ENCODE measurements at places on chromosomes 13 and 19.
A peak's percentile ranks its signal among the peaks of the same experiment; 100 is the strongest.

DNA sequence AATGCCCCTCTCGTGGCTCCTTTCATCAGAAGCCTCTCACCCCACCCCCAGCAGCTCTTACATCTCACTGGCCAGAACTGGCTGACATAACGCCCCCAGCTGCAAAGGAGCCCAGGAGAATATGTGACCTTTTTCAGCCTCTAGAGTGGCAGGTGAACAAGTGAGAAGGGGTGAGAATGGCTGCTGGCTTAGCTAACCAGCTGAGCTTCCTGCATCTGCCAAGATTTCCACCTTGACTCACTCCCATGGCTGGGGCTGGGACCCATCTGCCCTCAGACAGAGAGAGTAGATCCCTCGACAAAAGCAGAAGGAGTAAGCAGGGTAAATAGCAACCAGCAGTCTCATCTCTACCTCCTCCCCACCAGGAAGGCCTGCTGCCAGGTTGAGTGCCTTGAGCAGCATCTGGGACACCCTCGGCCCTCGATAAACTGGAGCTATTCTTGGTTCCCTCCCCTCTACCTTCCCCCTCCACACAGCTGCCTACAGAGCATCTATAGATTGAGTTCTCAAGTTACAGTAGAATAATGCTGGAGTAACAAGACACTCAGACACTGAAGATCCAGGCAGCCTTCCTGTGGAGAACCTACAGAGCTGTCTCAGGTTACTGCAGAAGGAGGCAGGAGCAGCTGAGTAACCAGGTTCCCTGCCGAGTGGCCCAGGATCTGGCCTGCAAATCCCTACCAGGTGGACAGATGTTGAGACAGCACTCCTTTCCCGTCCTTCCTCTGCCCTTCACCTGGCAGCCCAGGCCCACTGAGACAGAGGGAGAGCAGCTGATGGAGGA, 15.5 kb downstream of the KASH5 start:
- DNase-seq = no peak

DNA sequence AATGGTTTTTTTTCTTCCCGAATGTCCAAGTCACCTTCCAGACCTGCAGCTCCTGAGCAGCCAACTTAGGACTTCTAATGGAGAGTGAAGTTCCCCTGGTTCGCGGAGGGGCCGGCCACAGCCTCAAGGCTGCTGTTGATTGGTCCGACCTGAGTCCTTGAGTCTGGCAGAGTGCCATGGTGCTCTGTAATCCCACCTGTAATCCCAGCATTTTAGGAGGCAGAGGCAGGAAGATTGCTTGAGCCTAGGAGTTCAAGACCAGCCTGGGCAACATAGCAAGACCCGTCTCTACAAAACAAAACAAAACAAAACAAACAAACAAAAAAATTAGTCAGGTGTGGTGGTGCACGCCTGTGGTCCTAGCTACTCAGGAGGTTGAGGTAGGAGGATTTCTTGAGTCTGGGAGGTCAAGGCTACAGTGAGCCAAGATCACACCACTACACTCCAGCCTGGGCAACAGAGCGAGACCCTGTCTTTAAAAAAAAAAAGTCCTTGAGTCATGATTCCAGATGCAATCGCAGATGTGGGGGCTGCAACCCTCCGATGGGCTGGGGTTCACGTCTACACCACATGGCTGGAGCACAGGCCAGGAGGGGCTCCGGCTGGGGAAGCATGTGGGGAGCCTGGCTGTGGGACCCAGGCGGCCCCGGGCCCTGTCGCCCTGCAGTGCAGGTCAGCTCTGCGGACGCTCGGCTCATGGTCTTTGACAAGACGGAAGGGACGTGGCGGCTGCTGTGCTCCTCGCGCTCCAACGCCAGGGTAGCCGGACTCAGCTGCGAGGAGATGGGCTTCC, 17.7 kb downstream of the HPN start:
- DNase-seq = no peak

GRCh38 chr19:31049431-31049830, 299.8 kb downstream of the TSHZ3 start:
- DNase-seq = no peak

- no peak for DNase-seq
These were observed 140.0 kb downstream of the MYO16 start for GRCh38 chr13:108769213-108770070.

DNA sequence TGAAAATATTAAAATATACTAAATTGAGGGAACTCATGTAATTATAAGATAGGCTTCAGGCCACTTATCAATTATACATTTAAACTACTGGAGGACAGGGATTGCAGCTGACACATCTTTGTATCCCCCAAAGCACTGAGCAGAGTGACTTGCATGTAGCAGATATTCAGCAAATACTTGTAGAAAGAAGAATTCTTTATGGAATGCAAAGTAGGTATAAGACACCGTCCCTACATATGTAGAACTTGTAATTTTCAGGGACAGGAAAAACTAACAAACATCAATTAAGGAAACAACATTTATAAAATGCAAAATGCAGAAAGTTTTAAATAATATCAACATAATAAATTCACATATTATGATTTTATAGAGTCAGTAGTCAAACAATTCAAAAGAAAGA, 719.2 kb downstream of the OLFM4 start:
- DNase-seq = no peak

DNA sequence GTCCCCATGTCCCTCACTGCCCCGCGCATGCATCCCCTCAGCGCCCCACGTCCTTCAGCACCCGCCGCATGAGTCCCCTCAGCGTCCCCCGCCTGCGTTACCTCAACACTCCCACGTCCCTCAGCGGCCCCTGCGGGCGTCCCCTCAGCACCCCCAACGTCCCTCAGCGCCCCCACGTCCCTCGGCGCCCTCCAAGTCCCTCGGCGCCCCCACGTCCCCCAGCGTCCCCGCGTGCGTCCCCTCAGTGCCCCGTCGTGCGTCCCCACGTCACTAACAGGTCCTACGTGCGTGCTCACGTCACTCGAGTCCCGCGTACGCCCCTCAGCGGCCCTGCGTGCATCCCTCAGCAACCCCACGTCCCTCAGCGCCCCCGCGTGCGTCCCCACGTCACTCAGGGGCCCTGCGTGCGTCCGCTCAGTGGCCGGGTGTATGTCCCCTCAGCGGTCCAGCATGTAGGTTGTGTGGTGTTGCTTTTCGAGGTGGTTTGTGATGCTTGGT, 19.5 kb upstream of the GAS6 start:
- DNase-seq = no peak

DNA sequence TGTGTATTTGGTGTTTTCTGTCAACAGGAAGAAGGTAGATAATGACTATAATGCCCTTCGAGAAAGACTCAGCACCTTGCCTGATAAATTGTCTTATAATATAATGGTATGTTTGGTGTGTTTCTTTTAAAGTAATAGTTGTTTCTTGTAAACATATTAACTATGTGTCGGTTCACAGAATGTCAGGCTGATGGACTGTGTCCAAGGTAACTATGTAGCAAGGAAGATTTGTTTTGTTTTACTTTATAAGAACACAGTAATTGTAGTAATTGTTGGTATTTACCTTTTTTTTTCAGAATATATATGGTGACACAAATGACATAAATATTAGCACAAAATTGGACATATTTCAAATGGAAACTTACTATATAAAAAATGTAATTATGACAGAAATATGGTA, 43.2 kb downstream of the URI1 start:
- no peak for DNase-seq

DNA sequence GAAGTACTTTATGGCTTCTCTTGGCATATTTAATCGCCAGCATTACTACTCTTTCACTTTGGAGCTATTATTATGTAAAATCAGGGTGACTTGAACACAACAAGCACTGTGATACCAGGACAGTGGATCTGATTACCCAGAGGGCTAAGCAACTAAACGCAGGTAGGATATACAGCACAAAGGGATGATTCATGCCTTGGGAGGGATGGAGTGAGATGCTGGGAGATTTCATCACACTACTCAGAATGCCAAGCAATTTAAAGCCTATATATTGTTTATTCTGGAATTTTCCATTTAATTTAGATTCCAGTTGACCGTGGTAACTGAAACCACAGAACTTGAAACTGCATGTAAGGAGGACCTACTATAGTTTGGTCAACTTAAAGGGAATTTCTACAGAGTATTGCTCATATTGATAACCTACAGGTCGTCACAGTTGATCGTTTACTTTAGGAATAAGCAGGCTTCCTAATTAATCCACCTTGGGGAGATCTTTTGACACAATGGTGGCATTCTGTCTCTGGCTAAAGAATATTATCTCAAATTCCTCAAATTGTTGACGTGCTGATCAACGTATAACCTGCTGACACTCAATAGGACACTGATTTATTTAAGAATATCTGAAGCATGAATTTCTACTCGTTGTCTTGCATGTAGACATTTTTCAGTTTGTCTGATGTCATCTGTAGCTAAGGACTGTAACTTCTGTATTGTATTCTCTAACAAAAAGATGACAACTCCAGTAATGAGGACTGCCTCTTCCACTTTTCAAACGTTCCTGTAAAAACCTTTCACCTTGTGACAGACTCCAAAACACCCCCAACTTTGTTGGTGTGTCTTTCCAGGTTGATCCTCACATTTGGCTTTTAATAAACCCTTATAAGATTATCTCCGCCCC, 254.2 kb downstream of the GPC5 start:
- DNase-seq = no peak

GRCh38 chr19:3189702-3190469, 4.2 kb downstream of the NCLN start:
- no peak for DNase-seq

DNA sequence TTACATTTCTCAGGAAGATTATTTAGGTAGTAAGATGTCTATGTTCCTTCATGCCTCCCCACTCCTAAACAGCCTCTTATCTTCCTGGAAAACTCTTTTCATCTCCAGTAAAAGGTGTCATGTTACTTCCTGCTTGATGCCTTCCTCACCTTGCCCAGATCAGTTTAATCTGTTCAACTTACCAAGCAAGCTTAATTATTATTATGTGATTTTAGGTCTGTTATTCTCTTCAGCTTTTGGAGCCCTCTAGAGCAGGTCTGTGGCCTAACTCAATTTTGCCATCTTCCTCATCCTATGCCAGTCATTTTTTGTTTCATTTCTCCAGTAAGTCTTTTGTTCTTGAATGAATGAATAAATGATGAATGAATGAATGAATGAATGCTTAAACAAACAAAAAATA, 528.4 kb downstream of the DCT start:
- DNase-seq = no peak

DNA sequence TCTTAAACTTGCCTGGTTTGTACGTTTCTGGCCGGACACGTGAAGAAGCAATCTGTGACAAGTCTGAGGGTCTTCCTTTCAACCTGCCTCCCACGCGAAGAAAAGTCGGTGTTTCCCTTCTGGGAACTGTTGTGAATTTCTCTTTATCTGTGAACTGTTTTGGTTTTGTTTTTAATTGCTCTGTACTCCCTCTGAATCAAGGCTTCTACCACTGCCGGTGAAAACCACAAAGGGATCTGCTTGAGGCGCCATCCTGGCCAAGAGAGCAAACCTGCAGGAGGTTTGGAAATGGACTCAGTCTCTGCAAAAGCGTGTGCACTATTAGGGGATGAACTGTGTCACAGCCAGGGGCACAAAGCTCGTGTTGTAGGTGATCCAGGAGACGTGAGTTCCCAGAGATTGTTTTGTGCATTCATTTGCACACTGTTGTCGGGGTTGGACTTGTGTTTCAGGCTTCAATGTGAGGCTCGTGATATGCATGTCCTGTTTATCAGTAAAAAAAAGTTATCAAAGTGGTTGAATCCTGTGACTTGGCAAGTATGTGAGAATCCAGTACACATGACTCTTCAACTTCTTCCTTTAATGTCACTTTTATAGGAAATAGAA, 9.7 kb downstream of the SIGLEC8 start:
- no peak for DNase-seq

DNA sequence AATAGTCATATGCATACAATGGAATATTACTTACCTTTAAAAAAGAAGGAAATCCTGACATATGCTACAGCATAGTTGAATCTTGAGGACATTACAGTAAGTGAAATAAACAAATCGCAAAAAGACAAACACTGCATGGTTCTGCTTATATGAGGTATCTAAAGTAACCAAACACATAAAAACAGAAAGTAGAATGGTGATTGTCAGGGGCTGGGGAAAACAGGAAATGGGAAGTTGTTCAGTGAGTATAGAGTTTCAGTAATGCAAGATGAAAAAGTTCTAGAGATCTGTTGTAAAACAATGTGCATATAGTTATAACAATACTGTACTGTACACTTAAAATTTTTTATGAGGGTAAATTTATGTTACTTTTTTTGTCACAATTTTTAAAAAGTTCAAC, 219.4 kb downstream of the KLF5 start:
- no peak for DNase-seq

GRCh38 chr19:39397360-39398296, 6.5 kb downstream of the MED29 start:
- DNase-seq = peak; percentile 61

GRCh38 chr13:43154156-43154651, 130.8 kb downstream of the DNAJC15 start:
- DNase-seq = peak; percentile 41

- no peak for DNase-seq
These were observed 410.2 kb downstream of the TBC1D4 start for GRCh38 chr13:75071796-75072195.

- DNase-seq = no peak
These were observed 7.1 kb upstream of the ICAM3 start for GRCh38 chr19:10346509-10346908.

GRCh38 chr13:49967456-49967855, 29.4 kb upstream of the TRIM13 start:
- DNase-seq = no peak

GRCh38 chr13:94674609-94675348, 37.6 kb downstream of the SOX21 start:
- peak; percentile 67 for DNase-seq

- no peak for DNase-seq
These were observed 86.6 kb upstream of the POSTN start for GRCh38 chr13:37685206-37685605.

GRCh38 chr13:57946361-57946760, 314.8 kb downstream of the PCDH17 start:
- no peak for DNase-seq

GRCh38 chr19:42423462-42424344, 3.5 kb downstream of the LIPE start:
- DNase-seq = peak; percentile 90

DNA sequence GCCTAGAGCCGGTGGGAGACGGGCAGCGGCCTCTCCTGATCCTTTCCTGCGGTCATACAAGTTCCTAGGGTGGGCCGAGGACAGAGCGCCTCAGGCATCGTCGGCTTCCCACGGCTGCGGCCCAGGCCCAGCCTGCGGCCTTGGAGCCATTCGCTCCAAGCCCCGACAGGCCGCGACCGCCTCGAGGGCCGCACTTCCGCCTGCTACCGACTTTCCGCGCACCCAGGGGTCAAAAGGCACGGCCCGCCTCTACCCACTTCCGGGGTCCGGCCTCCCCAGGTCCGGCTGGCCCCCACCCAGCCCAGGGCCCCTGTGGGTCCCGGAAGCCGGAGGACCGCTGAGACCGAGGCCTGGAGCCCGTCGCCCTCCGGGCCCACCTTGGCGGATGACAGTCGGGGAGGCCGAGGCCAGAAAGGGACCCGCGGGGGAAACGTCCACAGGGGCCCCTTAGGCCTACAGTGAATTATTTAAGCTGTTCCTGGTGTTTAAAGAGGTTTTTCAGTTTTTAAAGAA, 16.2 kb downstream of the ZIC2 start:
- no peak for DNase-seq
